ENCODE measurements at places on chromosomes 5 and 9. TPM values are rescaled to one million over a fixed set of nuclear protein-coding genes. Genes with fewer than 3 reads are reported as not detected.
A peak's percentile ranks its signal among the peaks of the same experiment; 100 is the strongest.

PCDHB9 gene
- 0.68 TPM for polyA plus RNA-seq

PRRX2 gene
- 9.2 TPM for polyA plus RNA-seq

ISL1 gene
- polyA plus RNA-seq, result 0.14 TPM

PCDHB6 gene
- polyA plus RNA-seq, result 0.29 TPM

MEF2C gene
- polyA plus RNA-seq, result 0.59 TPM

CDHR2 gene
- polyA plus RNA-seq, result 0.02 TPM

STC2 gene
- polyA plus RNA-seq, result 52.2 TPM

SPINK5 gene
- polyA plus RNA-seq, result 0.97 TPM

SPRY4 gene
- polyA plus RNA-seq, result 80.0 TPM

KIF4B gene
- polyA plus RNA-seq, result 0.02 TPM

OTULINL gene
- 2.3 TPM for polyA plus RNA-seq

TAF1L gene
- 0.02 TPM for polyA plus RNA-seq

ABLIM3 gene
- 0.38 TPM for polyA plus RNA-seq

C5orf46 gene
- not detected for polyA plus RNA-seq

DNA sequence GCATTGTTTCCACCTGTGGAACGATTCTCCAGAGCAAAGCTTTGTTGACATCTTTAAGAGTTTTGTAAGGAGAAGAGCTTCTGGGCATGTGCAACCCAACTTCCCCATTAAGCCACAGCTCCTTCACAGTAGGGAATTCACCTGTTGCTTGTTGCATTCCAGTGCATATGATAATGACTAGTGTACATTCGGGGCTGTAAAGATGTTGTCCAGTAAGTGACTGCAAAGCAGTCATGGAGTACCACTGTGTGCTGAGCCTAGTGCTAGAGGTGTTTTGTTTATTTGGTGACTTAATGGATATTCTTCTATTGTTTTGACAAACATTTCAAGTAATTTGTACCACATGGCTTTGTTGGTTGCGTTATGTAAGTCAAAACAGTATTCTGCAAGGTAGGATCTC lies 12.8 kb downstream of the UGCG start:
- H3K27me3 ChIP-seq, result no peaks in the 10 kb centered on the region
- no peaks in the 10 kb centered on the region for H3K4me1 ChIP-seq
- H3K4me3 ChIP-seq, result no peak overlapping the region
- no peaks in the 10 kb centered on the region for H3K36me3 ChIP-seq

GRCh38 chr9:77556396-77556795 lies 91.7 kb downstream of the GNA14 start:
- H3K27me3 ChIP-seq, result no peaks in the 10 kb centered on the region
- no peaks in the 10 kb centered on the region for H3K36me3 ChIP-seq
- H3K4me3 ChIP-seq, result no peak overlapping the region

DNA sequence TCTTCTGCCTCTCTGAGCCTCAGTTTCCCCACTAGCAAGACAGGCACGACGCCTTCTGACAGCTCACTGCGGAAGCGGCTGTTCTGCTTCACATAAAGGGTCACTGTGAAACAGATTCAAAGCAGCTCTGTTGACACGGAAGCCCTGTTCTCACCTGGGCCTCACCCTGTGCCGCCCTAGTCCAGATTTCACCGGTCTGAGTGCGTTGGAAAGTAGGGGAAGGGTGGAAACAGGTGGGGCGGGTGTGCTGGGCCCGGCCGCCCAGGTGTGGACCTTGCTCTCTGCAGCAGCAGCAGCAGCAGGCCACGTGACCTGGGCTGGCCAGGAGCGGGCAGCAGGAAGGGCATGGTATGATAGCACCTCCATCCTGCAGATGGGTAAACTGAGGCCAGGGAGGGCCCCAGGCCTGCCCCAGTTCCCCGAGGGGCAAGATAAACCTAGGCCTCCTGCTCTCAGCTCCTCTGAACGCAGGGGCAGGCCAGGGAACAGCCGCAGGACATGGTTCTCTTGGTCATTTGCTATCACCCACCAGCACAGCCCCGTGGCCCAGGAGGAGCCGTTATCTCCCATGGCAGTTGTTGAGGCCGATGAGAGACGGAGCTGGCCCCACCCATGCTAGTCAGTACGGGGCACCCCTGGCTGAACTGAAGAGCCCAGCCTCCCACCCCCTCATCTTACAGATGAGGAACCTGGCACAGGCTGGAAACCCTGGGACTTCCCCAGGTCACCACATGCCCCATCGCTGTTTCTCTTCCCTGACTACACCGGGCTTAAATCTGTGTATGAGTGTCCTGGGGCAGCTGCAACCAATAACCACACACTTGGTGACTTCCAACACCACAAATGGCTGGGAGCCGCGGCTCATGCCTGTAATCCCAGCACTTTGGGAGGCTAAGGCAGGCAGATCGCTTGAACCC lies 12.1 kb downstream of the PTGES2 start:
- H3K27me3 ChIP-seq, result no peaks in the 10 kb centered on the region
- no peak for DNase-seq
- H3K4me1 ChIP-seq, result peaks cover 2% of the 10 kb centered on the region
- no peak overlapping the region for H3K4me3 ChIP-seq
- peaks cover 3% of the 10 kb centered on the region for H3K36me3 ChIP-seq
- H3K27ac ChIP-seq, result no peak overlapping the region

GRCh38 chr5:33166522-33166921 lies 274.2 kb upstream of the TARS1 start:
- peak; percentile 50 for DNase-seq
- H3K4me1 ChIP-seq, result no peaks in the 10 kb centered on the region
- H3K27me3 ChIP-seq, result no peaks in the 10 kb centered on the region

DNA sequence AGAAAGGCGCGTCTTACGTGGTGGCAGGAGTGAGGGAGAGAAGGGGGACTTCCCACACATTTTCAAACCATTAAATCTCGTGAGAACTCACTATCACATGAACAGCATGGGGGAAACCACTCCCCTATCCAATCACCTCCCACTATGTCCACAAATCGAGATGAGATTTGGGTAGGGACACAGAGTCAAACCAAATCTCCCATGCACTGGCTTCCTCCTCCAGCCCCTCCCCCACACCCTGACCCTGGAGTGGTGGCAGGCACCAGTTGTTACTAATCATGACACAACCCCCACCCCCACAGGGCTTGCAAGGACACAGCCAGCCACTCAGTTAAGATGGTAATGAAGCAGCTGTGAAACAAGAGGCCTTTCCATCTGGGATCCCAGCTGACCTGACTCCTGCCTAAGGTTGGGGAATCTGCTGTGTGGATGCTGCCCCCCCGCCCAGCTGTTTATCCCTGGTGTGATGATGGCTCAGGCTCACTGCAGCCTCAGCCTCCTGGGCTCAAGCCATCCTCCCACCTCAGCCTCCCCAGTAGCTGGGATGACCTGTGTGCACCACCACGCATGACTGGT lies 57.1 kb upstream of the FUBP3 start:
- H3K4me1 ChIP-seq, result peaks cover 25% of the 10 kb centered on the region
- no peak overlapping the region for H3K27ac ChIP-seq
- no peak overlapping the region for H3K4me3 ChIP-seq
- no peaks in the 10 kb centered on the region for H3K36me3 ChIP-seq
- DNase-seq, result no peak

- H3K27me3 ChIP-seq, result no peaks in the 10 kb centered on the region
- DNase-seq, result no peak
- H3K27ac ChIP-seq, result no peak overlapping the region
- no peaks in the 10 kb centered on the region for H3K4me1 ChIP-seq
Observed at GRCh38 chr5:19655627-19656026, 332.4 kb downstream of the CDH18 start.

- no peak overlapping the region for H3K4me3 ChIP-seq
- no peak overlapping the region for H3K27ac ChIP-seq
- no peaks in the 10 kb centered on the region for H3K27me3 ChIP-seq
- no peaks in the 10 kb centered on the region for H3K36me3 ChIP-seq
- peak; percentile 65 for DNase-seq
Observed at GRCh38 chr5:61768692-61769281, 436.7 kb downstream of the ZSWIM6 start.

DNA sequence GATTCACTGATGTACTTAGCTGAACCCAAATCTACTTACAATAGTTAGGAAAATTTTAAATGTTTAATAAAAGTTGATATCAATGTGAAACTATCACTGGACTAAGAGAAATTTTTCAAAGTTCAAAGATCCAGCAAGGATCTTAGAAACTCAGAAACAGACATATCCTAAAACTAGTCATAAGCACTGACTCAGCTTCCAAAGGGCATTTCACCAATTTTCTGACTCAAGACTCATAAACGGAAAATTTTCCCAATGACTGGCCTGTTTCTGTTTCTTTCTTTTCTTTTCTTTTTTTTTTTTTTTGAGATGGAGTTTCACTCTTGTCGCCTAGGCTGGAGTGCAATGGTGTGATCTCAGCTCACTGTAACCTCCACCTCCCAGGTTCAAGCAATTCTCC lies 66.6 kb downstream of the CDC14B start:
- H3K27ac ChIP-seq, result no peak overlapping the region
- H3K4me1 ChIP-seq, result peaks cover 2% of the 10 kb centered on the region
- H3K4me3 ChIP-seq, result no peak overlapping the region
- no peaks in the 10 kb centered on the region for H3K36me3 ChIP-seq
- DNase-seq, result no peak

- no peaks in the 10 kb centered on the region for H3K4me1 ChIP-seq
- DNase-seq, result no peak
- no peak overlapping the region for H3K27ac ChIP-seq
- no peaks in the 10 kb centered on the region for H3K27me3 ChIP-seq
- no peak overlapping the region for H3K4me3 ChIP-seq
Observed at GRCh38 chr5:81517462-81517861, 123.5 kb upstream of the ACOT12 start.

DNA sequence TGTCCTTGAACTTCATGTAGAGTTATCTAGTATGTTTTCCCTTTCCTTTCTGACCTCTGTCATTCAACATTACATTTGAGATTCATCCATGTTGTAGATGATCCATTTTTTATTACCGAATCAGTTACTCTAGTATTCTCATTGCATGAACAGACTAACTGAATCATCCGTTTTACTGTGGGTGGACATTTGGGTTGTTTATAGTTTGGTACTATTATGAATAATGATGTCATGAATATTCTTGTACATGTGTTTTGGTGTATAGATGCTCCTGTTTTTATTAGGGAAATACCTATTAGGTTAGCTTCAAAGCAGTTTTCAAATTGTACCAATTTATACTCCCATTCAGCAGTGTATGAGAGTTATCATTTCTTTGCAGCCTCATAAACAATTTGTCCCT lies 94.3 kb upstream of the NIPAL4 start:
- peaks cover 10% of the 10 kb centered on the region for H3K36me3 ChIP-seq
- no peaks in the 10 kb centered on the region for H3K4me1 ChIP-seq
- H3K27ac ChIP-seq, result no peak overlapping the region
- H3K27me3 ChIP-seq, result no peaks in the 10 kb centered on the region
- no peak overlapping the region for H3K4me3 ChIP-seq

DNA sequence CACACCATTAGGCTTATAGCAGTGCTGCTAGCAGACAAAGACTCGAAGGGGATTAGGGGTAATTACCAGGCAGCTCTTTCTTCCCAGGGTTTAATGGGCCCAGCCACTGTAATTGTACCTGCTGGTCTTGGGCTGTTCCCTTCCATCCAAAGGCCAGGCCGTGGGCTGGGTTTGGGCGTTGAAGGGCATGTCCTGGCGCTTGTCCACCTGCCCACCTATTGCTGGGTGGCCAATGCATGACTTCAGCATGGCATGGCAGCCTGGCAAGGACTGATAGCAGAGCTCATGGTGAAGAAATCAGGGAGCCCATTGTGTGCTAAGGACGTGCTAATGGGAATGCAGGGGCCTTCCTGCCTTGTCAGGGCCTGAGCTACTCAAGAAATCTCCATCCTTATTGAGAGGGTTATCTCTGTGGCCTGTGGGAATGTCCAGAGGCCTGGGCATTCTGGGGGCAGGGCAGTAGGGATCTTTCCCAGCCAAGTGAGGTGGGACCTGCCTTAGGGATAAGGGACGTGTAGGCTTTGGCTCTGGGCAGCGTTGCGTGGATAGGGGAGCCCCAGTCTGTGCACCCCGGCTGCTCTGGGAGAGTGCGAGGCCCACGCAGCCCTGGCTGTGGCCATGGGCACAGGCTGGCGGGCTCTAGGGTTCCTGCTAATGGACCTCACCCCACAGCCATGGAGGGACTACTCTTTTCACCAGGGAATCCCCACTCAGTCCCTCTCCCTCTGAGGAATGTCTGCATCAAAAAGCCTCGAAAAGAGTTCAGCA lies 116.1 kb upstream of the PITX1 start:
- DNase-seq, result no peak
- no peaks in the 10 kb centered on the region for H3K27me3 ChIP-seq
- H3K4me1 ChIP-seq, result no peaks in the 10 kb centered on the region
- H3K27ac ChIP-seq, result no peak overlapping the region

GRCh38 chr5:52709167-52709925 lies 78.4 kb upstream of the ITGA1 start:
- H3K36me3 ChIP-seq, result no peaks in the 10 kb centered on the region
- no peaks in the 10 kb centered on the region for H3K27me3 ChIP-seq
- no peak overlapping the region for H3K4me3 ChIP-seq
- no peak overlapping the region for H3K27ac ChIP-seq
- no peak for DNase-seq
- no peaks in the 10 kb centered on the region for H3K4me1 ChIP-seq

GRCh38 chr5:173535166-173535975 lies 81.1 kb downstream of the BOD1 start:
- H3K4me1 ChIP-seq, result no peaks in the 10 kb centered on the region
- no peak for DNase-seq
- no peak overlapping the region for H3K27ac ChIP-seq
- H3K36me3 ChIP-seq, result no peaks in the 10 kb centered on the region
- H3K27me3 ChIP-seq, result no peaks in the 10 kb centered on the region

GRCh38 chr9:78261403-78262001 lies 25.6 kb downstream of the CEP78 start:
- no peaks in the 10 kb centered on the region for H3K4me1 ChIP-seq
- H3K27ac ChIP-seq, result no peak overlapping the region
- H3K27me3 ChIP-seq, result no peaks in the 10 kb centered on the region
- no peak overlapping the region for H3K4me3 ChIP-seq

DNA sequence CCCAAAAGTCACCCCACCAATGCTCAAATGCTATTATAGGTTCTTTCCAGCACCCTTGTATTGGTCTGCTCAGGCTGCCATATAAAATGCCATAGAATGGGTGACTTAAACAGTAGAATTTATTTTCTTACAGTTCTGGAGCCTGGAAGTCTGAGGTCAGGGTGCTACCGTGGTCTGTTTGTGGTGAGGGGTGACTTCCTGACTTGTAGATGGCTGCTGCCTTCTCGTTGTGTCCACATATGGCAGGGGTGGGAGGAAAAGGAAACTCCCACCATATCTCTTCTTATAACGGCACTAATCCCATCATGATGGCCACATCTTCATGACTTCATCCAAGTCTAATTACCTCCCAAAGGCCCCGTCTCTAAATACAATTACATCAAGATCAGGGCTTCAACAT lies 257.8 kb upstream of the TARS1 start:
- no peaks in the 10 kb centered on the region for H3K36me3 ChIP-seq
- H3K4me3 ChIP-seq, result no peak overlapping the region
- no peaks in the 10 kb centered on the region for H3K27me3 ChIP-seq
- no peaks in the 10 kb centered on the region for H3K4me1 ChIP-seq
- H3K27ac ChIP-seq, result no peak overlapping the region
- DNase-seq, result no peak

DNA sequence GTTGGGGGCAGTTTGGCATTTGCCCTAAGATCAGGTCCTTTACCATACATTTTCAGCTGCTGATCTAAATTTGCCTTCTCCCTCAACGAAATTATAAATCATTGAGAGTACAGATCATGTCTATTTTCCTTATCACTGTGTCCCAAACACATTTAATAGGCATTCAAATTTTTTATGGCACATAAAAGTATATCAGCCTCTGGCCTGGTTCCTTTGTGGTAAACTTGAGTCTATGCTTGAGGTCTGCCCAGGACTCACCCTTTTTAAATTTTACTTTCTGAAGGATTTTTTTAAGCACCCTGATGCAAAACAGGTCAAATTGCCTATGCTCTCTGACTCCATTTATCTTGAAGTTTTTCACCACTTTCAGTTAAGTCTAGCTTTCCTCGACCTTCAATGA lies 163.6 kb upstream of the GRIN3A start:
- H3K27ac ChIP-seq, result no peak overlapping the region
- no peak for DNase-seq
- no peak overlapping the region for H3K4me3 ChIP-seq
- H3K27me3 ChIP-seq, result no peaks in the 10 kb centered on the region

All from H1 (cell line).